ENCODE measurements at places on chromosomes 2 and 18.
A peak's percentile ranks its signal among the peaks of the same experiment; 100 is the strongest.

DNA sequence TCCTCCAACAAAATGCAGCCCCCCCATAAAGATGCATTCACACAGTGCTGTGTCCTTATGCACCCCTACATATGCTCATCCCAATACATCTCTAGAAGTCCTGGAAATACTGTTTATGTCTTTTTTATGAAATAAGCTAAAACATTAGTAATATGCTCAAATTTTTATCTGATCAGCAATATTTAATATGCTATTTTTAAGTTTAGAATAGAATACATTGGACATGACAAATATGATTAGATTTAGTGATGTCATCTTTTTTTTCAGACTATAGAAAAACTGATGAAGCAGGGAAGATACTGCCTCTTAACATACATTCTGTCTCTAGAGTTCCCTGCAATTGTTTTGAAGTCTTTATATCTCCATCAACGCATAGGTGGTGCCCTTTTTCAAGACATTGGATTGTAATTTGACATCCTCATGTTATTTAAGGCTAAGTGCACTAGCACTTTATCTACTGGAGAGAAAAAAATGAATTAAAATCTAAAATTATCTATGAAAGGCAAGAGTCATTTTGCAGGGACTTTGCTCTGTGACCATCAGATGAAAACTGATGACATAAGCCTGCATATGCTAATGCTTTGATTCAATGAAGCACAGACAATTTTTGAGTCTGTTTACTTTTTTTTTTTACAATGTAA lies 395.3 kb downstream of the LPIN1 start:
- DNase-seq = no peak

DNA sequence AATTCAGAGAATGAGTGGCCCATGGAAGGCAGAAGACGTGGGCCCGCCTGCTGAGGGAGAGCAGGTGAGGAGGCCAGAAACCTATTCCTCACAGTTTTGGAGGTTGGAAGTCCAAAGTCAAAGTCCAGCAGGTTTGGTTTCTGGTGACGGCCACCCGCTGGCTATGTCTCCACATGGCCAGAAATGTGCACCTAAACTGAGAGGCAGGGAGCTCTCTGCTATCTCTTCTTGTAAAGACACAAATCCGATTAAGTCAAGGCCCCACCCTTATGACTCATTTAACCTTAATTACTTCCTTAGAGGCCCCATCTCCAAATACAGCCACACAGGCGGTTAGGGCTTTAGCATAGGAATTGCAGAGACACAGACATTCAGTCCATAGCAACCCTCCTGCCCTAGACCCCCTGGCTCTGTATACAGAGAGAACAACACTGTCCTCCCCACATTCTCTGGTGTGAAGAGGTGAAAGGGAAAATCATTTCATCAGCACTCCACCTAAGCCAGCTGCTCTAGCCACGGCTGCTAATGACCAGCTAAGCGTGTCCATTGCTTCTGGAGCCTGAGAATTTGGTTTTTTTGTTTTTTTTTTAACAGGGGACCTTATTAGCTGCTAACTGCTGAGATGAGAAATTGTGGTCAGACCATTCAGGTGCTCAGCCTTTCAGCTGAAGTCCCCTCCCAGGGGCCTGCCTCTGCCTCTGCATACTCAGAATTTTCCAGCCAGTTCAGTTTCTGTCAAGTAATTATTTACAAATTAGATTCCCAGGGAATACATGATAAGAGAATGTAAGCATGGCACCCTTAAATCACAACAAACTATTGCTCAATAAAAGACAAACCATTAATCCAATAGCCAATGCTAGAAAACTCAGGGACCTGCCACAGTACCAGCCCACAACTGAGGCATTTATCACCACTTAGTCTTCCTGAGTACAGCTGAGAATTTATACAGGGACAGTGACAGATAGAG lies 368.7 kb upstream of the ID2 start:
- no peak for DNase-seq

GRCh38 chr2:194550702-194551101 lies 1106.3 kb upstream of the SLC39A10 start:
- DNase-seq = no peak

- DNase-seq = no peak
Measured at GRCh38 chr2:109724533-109725460, 69.3 kb upstream of the RGPD5 start.

- DNase-seq = no peak
Measured at GRCh38 chr2:169504651-169505050, 4.9 kb upstream of the KLHL41 start.

DNA sequence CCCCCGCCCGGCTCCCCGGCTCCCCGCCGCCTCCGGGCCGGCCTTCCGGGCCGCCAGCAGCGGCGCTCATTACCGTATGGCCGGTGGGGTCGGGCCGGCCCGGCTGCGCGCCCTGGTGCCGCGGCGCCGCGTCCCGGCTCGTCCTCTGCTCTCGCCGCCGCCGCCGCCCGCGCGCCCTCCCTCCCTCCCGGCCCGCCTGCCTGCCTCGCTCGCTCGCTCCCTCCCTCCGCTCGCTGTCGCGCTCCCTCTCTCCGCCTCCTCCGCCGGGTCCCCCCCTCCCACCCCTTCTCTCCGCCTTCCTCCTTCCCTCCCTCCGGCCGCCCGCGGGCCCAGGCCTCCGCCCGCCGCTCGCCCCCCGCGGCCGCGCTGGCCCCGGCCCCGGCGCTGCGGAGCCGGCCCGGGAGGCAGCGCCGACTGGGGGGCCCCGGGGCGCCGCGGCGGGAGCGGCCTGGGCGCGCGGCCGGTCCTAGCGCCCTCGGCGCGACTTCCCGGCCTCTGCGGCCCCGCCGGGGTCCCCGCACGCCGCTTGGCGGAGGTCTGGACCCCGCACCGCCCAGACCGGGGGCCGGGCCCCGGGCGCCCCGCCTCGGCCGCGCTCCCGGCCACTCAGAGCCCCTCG lies at the start of gene DNMT3A:
TSS of gene DNMT3A (minus strand) at position 173 of the 619 bp plus-strand sequence. CDS start 27,941 bp downstream, outside the sequence.
- peak; percentile 52 for DNase-seq

- no peak for DNase-seq
Measured at GRCh38 chr2:211741966-211742365, 796.6 kb downstream of the ERBB4 start.

- no peak for DNase-seq
Measured at GRCh38 chr2:74806355-74806839, 27.5 kb upstream of the HK2 start.

- peak; percentile 25 for DNase-seq
Measured at GRCh38 chr18:48007955-48008701, 77.7 kb upstream of the SMAD2 start.

DNA sequence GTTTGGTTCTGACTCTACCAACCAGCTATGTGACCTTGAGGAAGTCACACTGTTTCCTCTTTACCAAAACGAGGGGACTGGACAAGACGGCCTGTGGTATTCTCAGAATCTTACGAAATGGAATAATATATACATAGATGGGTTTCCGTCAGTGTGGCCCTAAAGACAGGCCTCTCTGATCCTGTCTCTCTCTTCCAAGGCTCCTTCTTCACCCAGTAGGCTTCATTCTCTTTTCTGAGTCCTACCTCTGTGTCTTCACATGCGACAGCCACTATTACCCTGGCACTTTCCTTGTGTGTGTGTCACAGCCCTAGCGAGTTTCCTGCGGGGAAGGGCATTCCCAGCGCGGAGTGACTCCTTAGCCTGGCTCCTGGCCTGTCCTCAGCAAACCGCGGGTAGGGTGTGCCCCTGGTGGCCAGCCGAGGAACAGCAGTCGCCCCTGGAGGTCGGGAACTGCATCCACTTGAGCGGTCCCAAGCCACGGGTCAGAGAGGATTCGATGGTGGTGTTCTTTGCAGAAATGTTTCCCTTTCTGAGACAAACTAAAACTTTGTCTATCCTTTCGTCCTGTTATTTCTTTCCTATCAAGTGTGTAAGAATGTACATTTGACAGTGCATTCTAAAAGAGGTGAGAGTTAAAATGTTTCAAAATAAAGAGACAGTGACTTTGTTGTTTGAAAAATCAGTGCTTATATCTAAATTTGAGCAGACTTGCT lies 63.3 kb downstream of the RAB31 start:
- peak; percentile 18 for DNase-seq

DNA sequence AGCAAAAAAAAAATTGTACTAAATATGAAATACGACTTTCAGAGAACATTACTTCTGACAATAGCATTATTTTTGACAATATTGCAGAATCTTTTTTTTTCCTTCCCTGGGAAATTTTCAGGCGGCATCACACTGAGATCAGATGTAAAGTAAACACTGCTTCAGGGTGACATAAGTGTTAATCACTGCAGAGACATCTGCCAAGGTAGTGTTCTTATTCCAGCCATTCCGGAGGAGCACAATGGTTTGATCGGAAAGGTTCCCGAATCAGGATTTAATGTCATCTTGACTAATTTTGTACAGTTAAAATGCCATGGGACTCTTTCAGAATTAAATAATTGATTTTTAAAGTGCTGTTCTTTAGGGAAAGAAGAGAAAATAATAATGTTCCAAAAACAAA lies 56.7 kb upstream of the ZNF236 start:
- no peak for DNase-seq

GRCh38 chr2:168801961-168802858 lies at the start of gene NOSTRIN:
Gene NOSTRIN, plus strand, starts transcription at chr2:168802637. Its CDS starts 10 bp downstream, at chr2:168802647.
- DNase-seq = no peak

DNA sequence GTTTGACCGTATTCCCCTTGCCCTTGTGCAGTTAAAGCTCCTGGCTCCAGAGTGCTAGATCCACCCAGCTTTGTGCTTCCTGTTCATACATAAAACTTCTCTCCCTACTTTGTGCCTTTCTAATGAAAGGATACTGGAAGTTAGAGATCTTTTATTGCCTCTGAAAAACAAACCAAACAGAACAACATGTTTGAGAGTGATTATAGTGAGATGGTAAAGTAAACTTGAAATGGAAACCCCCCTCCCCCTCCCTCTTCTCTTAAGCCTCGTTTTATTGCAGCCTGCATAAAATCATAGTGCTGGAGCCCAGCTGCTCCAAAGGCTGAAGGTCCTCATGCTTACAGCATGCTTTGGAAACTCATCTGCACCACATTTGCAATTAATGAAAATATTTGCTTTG lies 125.1 kb downstream of the TANC1 start:
- no peak for DNase-seq

DNA sequence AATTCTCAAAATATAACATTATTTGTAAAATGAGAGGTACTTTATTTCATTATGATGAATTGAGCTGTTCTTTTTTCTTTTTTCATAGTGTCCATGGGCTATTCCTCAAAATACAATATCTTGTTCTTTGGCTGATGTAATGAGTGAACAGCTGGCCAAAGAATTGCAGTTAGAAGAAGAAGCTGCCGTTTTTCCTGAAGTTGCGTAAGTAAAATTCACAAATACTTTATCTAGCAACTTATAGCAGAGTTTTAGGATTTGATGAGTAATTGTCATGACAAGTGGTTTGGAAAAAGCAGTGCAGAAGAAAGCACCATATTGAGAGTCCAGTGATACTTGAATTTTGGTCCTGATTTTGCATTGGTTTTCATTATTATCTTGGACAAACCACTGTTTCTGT lies 9.8 kb downstream of the RIOK3 start:
- no peak for DNase-seq

DNA sequence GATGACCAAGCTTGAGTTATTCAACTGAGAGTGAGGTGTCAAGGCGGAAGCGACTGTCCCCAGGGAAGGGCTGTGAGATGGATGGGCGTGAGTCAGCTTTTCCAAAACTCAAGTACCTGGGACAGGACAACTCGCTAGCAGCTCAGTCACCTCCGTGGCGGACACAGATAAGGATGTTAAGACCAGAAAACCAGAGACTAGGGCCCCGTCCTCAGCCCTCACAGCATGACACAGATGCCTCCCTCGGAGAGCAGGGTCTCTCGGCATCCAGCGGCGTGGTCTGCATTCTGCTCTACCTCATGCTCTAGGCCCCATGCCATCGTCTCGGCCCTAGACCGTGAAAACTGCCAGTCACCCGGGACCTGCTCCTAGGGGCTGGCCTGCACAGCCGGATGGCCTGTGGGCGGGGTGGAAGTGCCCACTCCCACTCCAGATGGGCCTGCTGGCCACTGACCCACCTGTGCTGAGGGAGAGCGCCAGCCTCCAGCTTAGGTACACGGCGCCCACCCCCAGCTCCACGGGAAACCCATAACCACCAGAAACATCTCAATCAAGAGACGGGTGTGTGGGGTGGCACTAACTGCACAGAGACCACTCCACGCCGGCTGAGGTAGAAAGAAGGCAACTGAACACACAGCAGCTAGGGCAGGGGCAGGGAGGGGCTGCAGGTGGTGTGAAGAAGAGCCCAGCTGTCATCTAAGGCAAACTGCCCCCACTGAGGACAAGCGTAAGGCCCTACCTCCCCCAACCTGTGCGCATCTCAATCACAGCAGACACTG lies 39.8 kb downstream of the ANO7 start:
- DNase-seq = no peak

GRCh38 chr2:47360283-47360682 lies 42.7 kb upstream of the MSH2 start:
- no peak for DNase-seq

GRCh38 chr2:37201766-37202165 lies 5.5 kb downstream of the CEBPZOS start:
- DNase-seq = peak; percentile 56

- DNase-seq = no peak
Measured at GRCh38 chr2:176556373-176556772, 287.1 kb downstream of the MTX2 start.

DNA sequence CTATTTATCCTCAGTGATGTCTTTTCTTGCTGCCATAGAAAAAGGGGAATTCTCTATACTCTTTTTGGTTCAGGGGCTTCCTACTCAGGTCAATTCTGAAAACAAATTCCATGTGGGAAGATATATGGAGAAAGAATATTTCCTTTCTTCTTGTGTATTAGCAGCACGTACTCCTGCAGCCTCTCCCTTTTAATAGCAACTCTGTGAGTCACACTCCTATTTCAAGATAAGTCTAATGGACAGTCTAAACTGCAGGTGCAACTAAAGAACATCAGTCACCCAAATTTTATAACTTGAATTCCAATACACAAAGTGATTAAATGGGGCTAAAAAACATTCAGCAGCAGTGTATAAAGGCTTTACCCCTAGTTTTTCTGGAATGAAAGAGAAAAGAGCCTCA lies 942.2 kb downstream of the CNTNAP5 start:
- no peak for DNase-seq

DNA sequence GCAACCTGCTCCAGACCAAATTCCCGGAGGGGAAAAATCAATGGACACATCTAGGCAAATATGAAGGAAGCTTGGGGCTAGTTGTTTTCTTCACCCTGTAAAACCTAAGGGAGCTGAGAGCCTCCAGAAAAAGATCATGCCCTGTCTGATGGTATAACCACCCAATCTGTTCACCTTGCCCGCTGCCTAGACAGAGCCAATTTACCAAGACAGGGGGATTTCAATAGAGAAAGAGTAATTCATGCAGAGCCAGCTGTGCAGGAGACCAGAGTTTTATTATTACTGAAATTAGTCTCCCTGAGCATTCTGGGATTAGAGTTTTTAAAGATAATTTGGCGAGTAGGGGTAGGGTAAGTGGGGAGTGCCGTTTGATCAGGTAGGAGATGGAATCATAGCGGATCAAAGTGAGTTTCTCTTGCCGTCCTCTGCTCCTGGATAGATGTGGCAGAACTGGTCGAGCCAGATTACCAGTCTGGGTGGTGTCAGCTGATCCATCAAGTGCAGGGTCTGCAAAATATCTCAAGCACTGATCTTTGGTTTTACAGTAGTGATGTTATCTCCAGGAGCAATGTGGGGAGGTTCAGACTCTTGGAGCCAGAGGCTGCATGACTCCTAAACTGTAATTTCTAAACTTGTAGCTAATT lies 35.1 kb upstream of the B4GALT6 start:
- no peak for DNase-seq

GRCh38 chr2:183866666-183867065 lies 731.7 kb upstream of the ZNF804A start:
- no peak for DNase-seq

- DNase-seq = no peak
Measured at GRCh38 chr2:139469985-139470384, 689.8 kb upstream of the NXPH2 start.

Measured in stimulated activated CD8-positive, alpha-beta memory T cell treated with anti-CD3 and anti-CD28 coated beads, Interleukin-4, amount 100 ng/mL, for 4 hours (primary cell).